ENCODE measurements at places on chromosomes 2 and 18. TPM values are rescaled to one million over a fixed set of nuclear protein-coding genes. Genes with fewer than 3 reads are reported as not detected.

Gene SERPINB8
- polyA plus RNA-seq: 7.0 TPM

Gene RAB17
- 1.1 TPM for polyA plus RNA-seq

Gene KCNK3
- polyA plus RNA-seq: 14.0 TPM

Gene CRIM1
- 6.7 TPM for polyA plus RNA-seq

Gene PRKAG3
- not detected for polyA plus RNA-seq

Gene MYO7B
- 0.16 TPM for polyA plus RNA-seq

Gene WIPF1
- polyA plus RNA-seq: 0.44 TPM

Gene DPYSL5
- 157 TPM for polyA plus RNA-seq

Gene CIDEA
- not detected for polyA plus RNA-seq

Gene PARD3B
- polyA plus RNA-seq: 0.36 TPM

Gene GALNT14
- polyA plus RNA-seq: 15.9 TPM

Gene LRATD1
- polyA plus RNA-seq: 81.4 TPM

Gene SLC23A3
- 0.28 TPM for polyA plus RNA-seq

Gene PPM1G
- polyA plus RNA-seq: 107 TPM

Gene KYNU
- polyA plus RNA-seq: 0.18 TPM

Gene DSC2
- polyA plus RNA-seq: 14.5 TPM

Gene GAL3ST2
- not detected for polyA plus RNA-seq

Gene SPP2
- polyA plus RNA-seq: not detected

Gene ITGB6
- 6.1 TPM for polyA plus RNA-seq

Gene ALPG
- not detected for polyA plus RNA-seq

Gene GKN1
- not detected for polyA plus RNA-seq

Gene RIT2
- 1.1 TPM for polyA plus RNA-seq

Gene ESPNL
- polyA plus RNA-seq: 0.14 TPM

Gene ACTR3
- 255 TPM for polyA plus RNA-seq

Gene CROCC2
- polyA plus RNA-seq: not detected

Gene GCG
- not detected for polyA plus RNA-seq

Gene AOX1
- not detected for polyA plus RNA-seq

Gene NMS
- polyA plus RNA-seq: not detected

Gene COL4A4
- 0.46 TPM for polyA plus RNA-seq

Gene ARL4C
- 21.6 TPM for polyA plus RNA-seq

Gene EVX2
- not detected for polyA plus RNA-seq

Gene MTX2
- polyA plus RNA-seq: 128 TPM

Gene PTPRM
- 126 TPM for polyA plus RNA-seq
